Stimulated activated CD8-positive, alpha-beta memory T cell treated with anti-CD3 and anti-CD28 coated beads, Interleukin-7, amount 100 ng/mL, for 1 hour (primary cell): ENCODE measurements at places on chromosomes 2 and 18.

- no peak for DNase-seq
Measured at GRCh38 chr18:9885170-9886004, at the start of gene TXNDC2. Gene TXNDC2 (plus strand): TSS chr18:9885973. CDS start chr18:9886681, 708 bp downstream.

GRCh38 chr18:9849407-9850283 lies 36.1 kb upstream of the TXNDC2 start:
- no peak for DNase-seq

DNA sequence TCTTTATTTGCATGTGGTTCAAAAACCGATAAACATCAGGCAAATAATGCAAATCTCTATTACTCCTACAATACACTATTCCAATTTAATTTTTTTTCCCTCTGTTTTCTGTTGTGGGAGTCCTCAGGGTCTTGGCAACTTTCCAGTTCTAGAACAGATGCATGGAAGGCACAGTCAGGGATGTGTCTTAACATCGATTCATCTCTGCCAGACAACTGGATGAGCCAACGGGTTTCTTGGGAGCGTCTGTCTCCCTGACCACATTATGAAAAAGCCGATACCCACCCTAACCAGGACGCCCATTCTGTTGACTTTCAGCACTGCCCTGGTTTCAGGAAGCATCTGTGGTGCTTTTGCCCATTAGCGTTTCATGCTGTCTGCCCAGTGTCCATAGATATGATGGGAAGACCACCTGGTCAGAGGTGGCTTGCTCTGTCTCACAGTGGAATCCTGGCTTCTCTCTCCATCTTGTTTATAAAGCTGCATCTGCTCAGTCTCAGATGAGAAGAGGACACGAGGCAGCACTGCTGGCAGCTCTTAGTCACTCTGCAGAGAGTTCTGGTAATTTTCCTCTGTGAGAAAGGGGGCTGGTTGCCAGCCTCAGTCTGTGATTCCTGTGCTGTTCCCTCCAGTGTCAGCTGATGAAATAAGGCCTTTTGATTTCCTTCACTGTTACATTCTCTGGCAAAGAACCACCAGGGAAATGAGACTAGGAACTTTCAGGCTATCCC lies 57.9 kb upstream of the KCNE4 start:
- DNase-seq = no peak

- no peak for DNase-seq
Measured at GRCh38 chr2:52919673-52920072, 847.9 kb upstream of the CHAC2 start.

DNA sequence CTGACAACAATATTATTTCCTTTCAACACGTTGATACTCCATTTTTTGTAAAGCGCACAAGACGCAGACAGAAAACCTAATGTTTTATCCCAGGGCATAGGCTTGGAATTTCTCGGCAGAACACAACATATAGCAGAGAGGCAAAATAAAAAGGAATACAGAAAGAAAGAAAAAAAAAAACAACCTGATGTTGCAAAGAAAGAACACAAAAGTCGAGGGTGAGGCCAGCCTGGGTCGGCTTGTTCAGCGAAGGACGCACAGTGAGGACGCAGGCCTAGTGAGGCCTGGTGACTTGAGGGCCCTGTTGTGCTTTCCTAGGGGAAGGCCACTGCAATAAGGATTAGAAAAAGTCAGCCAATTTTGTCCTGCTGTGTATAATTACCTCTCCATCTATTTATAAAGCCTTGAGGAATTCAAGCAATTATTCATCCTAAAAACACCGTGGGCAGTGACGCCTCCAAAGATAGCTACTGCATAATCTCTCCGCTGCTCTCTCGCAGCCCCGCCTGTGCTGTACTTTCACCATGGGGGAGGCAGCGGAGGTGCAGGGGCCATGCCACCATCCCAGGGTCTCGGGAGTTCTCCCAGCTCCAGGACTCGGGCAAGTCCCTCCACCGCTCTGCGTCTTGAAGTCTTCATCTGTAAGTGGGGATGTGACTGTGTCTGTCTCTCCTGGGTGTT lies 61.9 kb upstream of the SH3RF3 start:
- DNase-seq = no peak

DNA sequence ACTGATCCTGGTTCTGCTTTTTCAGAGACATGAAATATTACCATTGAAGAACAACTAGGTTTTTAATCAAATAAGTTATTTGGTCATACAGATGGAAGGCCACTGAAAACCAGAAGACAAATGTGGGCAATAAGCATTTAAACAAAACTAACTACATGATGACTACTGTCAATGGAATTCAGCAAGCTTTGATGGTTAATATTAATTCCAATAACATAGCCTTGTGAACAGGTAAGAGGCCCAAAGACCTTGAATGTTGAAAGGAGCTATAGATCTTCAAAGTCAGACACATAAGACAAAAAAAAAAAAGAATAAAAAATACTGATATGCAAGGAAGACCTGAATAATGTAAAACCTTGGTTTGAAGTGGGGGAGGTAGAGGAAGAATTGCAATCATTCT lies 1955.6 kb upstream of the CELF4 start:
- no peak for DNase-seq

DNA sequence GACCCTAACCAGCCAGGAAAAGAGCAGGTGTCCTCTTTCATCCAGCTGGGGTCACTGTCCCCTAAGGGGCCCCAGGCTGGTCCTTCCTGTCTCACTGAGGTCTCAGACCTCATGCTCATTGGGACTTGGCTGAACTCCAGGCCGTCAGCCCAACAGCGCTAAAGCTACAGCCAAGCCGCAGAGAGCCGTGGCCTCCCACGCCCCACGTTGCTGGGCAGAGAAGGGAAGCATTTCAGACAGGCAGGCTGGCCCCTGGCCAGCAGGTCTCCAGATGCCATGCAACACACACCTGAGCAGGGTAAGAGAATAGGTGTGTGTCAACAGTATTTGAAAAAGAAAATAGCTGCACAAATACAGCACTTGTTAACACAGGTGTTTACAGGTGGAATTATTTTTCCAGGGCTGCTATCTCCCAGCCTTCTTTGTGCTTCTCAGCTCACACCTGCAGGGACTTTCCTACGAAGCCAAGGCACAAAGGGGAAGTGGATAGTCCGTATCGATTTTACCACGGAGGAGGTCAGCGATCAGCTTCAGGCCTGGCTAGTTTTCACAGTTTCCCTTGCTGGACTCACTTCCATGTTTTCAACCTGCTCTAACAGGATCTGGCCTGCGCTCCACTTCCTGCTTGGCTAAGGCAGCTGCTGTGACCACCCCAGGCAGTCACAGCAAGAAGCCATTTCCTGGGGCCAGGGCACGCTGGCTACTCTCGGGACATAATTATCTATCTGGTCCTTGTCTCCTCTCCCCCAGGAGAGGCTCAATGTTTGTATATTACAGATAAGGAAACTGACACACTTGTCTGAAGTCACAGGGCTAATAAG lies 156.1 kb upstream of the ID2 start:
- DNase-seq = no peak

- no peak for DNase-seq
Measured at GRCh38 chr2:82215212-82215611, 1910.7 kb upstream of the LRRTM1 start.
